ENCODE measurements at places on chromosomes 13 and 19.

GRCh38 chr19:750640-751423 lies at the start of gene MISP:
MISP (plus strand) TSS chr19:751112; CDS start chr19:756947, 5,835 bp downstream.
- no peak for DNase-seq

GRCh38 chr19:38869836-38870607 lies 8.1 kb downstream of the RINL start:
- DNase-seq = no peak

- DNase-seq = no peak
These were observed 2.9 kb upstream of the KPTN start for GRCh38 chr19:47486900-47487299.

GRCh38 chr13:87674247-87674738 lies 3.1 kb downstream of the SLITRK5 start:
- DNase-seq = peak; percentile 82

GRCh38 chr13:93848247-93848646 lies 621.6 kb downstream of the GPC6 start:
- DNase-seq = no peak
